NCI-H2029 (cell line): ENCODE measurements at places on chromosomes 7 and 10.

DNA sequence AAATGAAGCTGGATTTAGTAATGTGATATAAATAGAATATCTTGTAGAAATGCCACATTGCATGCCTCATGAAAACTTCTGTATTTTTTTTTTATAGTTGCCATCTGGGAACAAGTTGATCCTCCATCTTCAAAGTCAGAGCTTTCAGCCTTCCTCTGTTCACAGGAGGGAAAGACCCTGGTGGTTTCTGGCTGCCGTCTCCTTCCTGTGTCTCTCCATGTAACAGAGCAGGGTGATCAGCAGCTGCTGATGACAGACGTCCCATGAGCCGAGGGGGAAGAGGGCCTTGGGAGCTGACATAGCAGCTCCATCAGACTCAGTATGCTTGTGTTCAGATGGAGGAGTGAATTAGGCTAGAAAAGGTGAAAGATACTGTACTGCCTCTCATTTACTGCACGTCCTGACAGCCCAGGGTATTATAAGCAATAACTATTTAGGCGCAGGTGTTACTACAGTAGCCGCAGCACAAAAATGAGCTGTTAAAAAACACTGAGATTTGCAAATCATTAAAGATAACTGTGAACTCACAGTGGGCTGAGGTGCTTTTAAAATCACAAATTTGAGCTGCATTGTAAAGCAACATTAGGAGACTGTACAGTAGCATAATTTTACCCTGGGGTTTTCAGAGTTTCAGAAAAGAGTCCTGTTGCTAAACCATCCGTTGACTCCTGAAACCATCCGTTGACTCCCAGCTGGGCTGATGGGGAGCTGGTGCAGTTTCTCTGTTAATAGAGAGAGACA, 103.3 kb downstream of the CFAP58 start:
- no peak for DNase-seq

DNA sequence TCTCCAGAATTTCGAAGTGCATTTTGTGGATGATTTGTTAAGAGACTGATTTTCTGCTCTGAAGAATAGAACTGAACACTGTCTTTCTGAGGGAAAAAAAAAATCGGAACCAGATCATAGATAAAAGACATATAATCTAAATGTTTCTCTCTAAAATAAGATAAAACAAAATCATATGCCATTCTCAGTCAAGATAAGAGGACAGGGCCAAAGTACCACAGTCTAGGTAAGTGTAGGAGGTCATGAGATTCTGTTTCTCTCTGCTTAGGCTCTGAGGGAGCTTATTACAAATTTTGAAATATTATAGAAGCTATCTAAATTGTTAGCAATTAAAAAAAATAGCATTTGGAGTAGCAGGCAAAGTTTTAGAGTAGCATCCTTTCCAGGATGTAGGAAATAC, 702 bp upstream of the AOAH start:
- DNase-seq, result no peak

GRCh38 chr7:80040335-80040734, 94.3 kb upstream of the GNAI1 start:
- DNase-seq, result no peak

GRCh38 chr10:130339911-130340310, 203.7 kb downstream of the GLRX3 start:
- DNase-seq, result no peak

DNA sequence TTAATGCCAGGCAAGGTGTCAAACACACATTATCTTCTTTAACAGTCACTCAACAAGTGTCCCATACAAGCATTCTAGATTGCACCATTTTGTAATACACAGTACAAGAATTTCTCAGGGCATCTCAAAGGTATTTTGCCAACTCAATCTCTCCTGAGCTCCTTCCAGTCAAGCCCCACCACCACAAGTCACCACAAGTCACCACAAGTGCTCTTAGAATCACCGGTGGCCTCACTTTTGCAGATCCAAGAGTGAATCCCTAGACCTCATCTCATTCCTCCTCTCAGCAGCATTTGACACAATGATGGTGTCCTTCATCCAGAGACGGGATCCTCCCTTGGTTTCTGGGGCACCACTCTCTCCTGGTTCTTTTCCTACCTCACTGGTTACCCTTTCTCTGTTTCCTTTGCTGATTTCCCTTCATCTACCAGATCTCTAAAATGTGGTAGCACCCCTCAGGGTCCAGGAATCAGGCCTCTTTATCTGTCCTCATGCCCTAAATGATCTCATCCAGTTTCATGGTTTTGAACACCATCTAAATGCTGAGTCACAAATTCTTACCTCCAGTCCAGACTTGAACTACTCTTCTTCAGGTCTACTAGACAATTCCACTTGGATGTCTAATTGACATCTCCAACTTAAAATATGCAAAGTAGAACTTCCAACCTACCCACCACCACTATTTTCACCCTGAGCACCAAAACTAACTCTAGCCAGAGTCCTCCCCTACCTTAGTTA, 26.9 kb downstream of the VPS41 start:
- DNase-seq, result no peak
